Esophagus (tissue), 2 donors: ENCODE measurements at places on chromosomes 16 and 17. TPM values are rescaled to one million over a fixed set of nuclear protein-coding genes. Genes with fewer than 3 reads are reported as not detected.

Gene STRADA
- polyA plus RNA-seq, result 17.2 TPM

Gene PRDM7
- not detected for polyA plus RNA-seq

Gene EVI2A
- polyA plus RNA-seq, result 1.7 TPM

Gene LRRC75A
- polyA plus RNA-seq, result 0.65 TPM

Gene KCNAB3
- polyA plus RNA-seq, result 2.3 TPM

Gene KRT12
- polyA plus RNA-seq, result not detected

Gene CBX2
- polyA plus RNA-seq, result 2.1 TPM

Gene PPM1E
- 0.04 TPM for polyA plus RNA-seq

Gene TMEM92
- polyA plus RNA-seq, result 0.08 TPM

Gene NPIPB6
- 0.77 TPM for polyA plus RNA-seq

Gene GPR139
- not detected for polyA plus RNA-seq

Gene ZG16B
- 1.1 TPM for polyA plus RNA-seq

Gene ABCC3
- polyA plus RNA-seq, result 32.0 TPM

Gene HEATR9
- polyA plus RNA-seq, result 0.05 TPM

Gene ABCC11
- 0.08 TPM for polyA plus RNA-seq

Gene C17orf67
- 0.44 TPM for polyA plus RNA-seq

Gene C16orf92
- polyA plus RNA-seq, result not detected

Gene KRT31
- polyA plus RNA-seq, result 3.8 TPM

Gene LUC7L3
- polyA plus RNA-seq, result 80.7 TPM

Gene MEOX1
- 2.7 TPM for polyA plus RNA-seq

Gene SLC5A2
- 1.3 TPM for polyA plus RNA-seq

Gene C17orf50
- 0.14 TPM for polyA plus RNA-seq

Gene RSKR
- polyA plus RNA-seq, result 2.0 TPM

Gene ELMO3
- 23.7 TPM for polyA plus RNA-seq

Gene MYCBPAP
- polyA plus RNA-seq, result 0.05 TPM

Gene TRIM72
- polyA plus RNA-seq, result 0.04 TPM

Gene CX3CL1
- polyA plus RNA-seq, result 5.0 TPM

Gene PYDC1
- not detected for polyA plus RNA-seq

Gene MRPL38
- 51.7 TPM for polyA plus RNA-seq

Gene GNG13
- not detected for polyA plus RNA-seq

Gene MYH2
- polyA plus RNA-seq, result 0.02 TPM

Gene SKAP1
- 2.6 TPM for polyA plus RNA-seq

Gene GFAP
- 0.08 TPM for polyA plus RNA-seq

Gene SMIM36
- polyA plus RNA-seq, result not detected

Gene TMEM106A
- 2.3 TPM for polyA plus RNA-seq

Gene IKZF3
- 0.52 TPM for polyA plus RNA-seq

Gene KRTAP9-8
- not detected for polyA plus RNA-seq

Gene TBX6
- 6.2 TPM for polyA plus RNA-seq

Gene SCNN1G
- 11.2 TPM for polyA plus RNA-seq

Gene CDH1
- polyA plus RNA-seq, result 96.6 TPM

Gene KRTAP4-5
- not detected for polyA plus RNA-seq

Gene USB1
- 15.8 TPM for polyA plus RNA-seq

Gene MED31
- polyA plus RNA-seq, result 34.6 TPM

Gene KRTAP17-1
- polyA plus RNA-seq, result not detected

Gene TMC6
- polyA plus RNA-seq, result 37.5 TPM

Gene TEX14
- polyA plus RNA-seq, result 0.02 TPM
